NCI-H1048 (cell line): ENCODE measurements at places on chromosomes 7 and 10.

- no peak for DNase-seq
Measured at GRCh38 chr7:81611805-81612204, 158.0 kb downstream of the HGF start.

GRCh38 chr10:3955493-3955892 lies 170.5 kb upstream of the KLF6 start:
- no peak for DNase-seq

DNA sequence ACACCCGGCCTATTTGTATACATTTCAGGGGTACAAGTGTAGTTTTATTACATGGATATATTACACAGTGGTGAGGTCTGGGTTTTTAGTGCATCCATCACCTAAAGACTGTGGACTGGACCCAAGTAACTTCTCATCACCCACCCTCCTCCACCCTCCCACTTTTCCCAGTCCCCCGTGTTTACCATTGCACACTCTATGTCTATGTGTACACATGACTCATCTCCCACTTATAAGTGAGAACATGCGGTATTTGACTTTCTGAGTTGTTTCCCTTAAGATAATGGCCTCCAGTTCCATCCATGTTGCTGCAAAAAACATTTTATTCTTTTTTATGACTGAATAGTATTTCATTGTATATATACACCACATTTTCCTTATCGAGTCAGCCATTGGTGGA lies 98.9 kb upstream of the WAC start:
- no peak for DNase-seq

GRCh38 chr7:27689591-27690164 lies 27.0 kb upstream of the HIBADH start:
- DNase-seq, result no peak

DNA sequence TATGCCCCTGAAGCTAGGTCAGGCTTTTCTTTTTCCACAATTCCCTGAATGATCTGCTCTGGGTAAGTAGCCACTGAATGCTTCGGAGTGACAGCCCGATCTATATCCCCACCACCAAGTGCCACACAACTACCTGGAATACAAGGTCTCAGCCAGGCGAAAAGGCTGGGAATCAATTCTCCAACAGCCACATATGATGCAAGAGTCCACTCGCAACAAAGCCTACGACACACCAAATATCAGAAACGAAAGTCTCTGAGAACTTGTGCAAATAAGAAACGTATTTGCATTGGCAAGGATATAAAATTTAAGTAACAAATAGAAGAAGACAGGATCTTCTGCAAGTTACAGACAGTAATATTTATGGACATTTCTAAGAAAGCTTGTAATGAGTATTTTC lies 5.7 kb downstream of the HIPK2 start:
- DNase-seq, result no peak

DNA sequence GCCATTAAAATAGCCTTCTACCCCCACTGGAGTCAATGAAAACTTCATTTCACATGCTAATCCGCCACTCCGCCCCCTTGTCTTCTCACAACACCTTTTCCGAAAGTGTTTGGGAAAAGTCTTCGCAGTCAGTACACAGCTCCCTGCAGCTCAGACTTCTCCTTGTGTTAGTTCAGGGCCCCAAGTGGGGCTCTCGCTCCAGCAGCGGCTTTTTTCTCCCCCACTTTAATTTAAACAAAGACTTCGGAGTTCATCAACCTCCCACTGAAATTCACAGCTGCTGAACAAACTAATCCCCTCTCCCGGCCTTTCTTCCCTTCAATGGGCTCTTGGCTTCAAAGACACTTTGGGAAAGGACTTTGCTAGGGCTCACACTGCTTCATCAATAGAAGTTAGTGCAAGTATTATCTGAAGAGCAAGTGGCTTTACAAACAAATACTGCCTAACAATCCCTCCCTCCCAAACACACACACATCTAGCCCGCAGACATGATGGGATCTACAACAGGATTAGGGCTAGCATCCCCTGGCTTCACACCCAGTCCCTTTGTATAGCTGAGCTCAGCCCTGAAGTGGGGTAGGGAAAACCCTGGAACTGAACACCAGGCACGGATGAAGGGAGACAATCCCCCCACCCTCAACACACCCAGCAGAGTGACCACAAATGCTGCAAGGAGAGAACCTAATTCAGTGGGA lies 23.1 kb downstream of the WNT8B start:
- DNase-seq, result no peak

DNA sequence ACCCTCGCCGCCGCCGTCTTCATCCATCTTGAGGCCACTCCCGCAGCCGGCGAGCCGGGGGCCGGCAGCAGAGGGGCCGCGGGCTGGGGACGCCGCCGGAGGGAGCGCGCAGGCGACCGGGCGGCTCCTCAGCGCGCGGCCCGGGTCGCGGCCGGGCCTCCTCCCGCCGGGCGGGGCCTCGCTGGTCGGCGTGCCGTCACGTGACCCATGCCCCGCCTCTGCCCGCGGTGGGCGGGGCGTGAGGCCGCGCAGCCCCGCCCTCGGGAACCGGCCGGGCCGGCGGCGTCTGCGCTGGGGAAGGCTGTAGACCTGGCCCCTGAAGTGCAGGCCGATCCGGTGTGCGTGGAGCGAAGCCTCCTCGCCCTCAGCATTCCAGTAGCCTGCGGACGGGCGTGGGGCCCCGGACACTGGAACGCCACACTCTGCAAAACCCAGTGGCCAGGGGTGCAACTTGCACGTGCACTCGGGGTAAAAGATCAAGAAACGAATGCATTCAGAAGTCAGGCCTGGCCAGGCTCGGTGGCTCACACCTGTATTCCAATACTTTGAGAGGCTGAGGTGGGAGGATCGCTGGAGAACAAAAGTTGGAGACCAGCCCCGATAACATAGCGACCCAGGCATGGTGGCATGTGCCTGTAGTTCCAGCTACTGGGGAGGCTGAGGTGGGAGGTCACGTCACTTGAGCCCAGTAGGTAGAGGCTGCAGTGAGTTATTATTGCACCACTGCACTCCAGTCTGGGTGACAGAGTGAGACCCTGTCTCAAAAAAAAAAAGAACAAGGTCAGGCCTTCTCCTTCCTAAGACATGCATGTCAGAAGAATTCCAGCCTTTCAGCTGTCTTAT lies at the start of gene CYTH3:
TSS of gene CYTH3 (minus strand) at position 144 of the 843 bp plus-strand sequence. CDS start at position 27, 117 bp downstream.
- DNase-seq, result peak; percentile 36

DNA sequence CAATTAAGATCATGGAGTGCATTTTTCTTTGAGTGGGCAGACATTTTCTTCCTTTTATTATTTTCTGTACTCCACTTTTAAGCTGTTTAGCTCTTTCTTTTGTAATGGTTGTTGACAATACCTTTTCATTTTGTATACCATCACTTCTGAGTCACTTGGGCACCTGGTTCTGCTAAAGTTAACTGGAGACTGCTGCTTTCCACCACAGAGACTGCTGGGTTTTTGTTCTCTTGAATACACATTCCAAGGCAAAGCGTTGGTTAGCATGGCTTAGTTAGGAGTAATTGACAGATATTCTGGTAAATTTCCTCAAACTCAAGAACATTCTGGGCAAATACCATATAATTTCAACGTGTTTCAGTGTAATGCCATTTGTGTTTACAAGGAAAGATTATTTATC lies 541.9 kb upstream of the CELF2 start:
- no peak for DNase-seq

DNA sequence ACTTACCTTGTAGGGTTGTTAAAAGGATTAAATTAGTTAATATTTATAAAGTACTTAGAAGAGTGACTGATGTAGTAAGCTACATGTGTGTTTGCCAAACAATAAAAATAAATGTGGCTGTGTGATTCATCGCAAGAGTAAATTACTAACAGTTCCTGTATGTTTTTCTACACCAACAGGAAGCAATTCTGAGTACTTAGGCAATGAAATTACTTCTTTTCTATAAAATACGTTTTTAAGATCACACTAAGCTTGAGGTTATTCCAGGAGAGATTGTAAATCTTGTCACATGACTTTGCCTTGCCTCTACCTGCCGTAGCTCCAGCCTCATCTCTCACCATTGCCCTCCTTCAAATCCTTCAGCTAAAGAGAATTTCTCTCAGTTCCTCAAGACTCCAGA lies 18.1 kb upstream of the GSTK1 start:
- DNase-seq, result no peak

GRCh38 chr10:12658526-12658925 lies 309.2 kb downstream of the CAMK1D start:
- DNase-seq, result no peak

GRCh38 chr7:23930312-23930711 lies 220.3 kb downstream of the STK31 start:
- no peak for DNase-seq

DNA sequence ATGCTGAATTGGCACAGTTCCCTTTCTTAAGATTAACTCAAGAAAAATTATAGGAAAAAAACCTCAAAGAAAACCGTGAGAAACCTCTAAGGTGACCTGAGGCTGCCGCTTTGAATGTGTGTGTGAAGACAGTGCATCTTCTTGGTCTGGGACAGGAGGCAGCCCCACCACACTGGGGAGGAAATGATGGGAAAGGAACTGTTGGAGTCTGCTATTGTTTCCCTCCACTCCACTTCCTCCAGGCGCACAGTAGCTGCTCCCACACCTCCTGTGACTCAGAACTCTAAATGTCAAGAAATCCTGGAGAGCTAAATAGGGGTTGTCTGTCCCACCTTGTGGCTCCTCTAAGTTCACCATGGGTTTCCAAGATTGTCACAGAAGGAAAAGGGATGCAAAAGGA lies 179.4 kb downstream of the PDE1C start:
- DNase-seq, result no peak

GRCh38 chr7:1512781-1513656 lies 8.8 kb upstream of the INTS1 start:
- no peak for DNase-seq

- DNase-seq, result no peak
Measured at GRCh38 chr10:14244147-14244546, 86.6 kb downstream of the FRMD4A start.

- no peak for DNase-seq
Measured at GRCh38 chr10:11795101-11795920, 27.8 kb upstream of the PROSER2 start.

GRCh38 chr10:75191821-75192568 lies 18.6 kb upstream of the VDAC2 start:
- no peak for DNase-seq

GRCh38 chr7:36615852-36616540 lies 108.3 kb downstream of the AOAH start:
- no peak for DNase-seq

- no peak for DNase-seq
Measured at GRCh38 chr10:55509168-55509567, 708.1 kb upstream of the PCDH15 start.

DNA sequence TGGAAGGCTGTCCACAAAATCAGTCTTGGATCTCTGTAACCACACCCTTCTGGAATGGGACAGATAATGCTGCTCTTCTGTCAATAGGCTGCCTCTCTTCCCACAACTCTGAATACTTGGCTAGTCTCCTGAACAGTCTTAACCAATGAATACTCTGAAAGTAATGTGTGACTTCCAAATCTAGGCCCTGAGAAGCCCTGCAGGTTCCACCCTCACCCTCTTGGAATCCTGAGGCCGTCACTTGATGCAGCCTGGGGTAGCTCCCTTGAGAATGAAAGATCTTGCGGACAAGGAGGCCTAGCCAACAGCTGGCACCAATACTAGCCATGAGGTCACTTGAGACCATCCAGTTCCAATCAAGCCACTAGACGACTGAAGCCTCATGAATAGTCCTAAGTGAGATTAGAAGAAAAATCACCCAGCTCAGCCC lies 109.2 kb downstream of the ARHGAP12 start:
- DNase-seq, result no peak

DNA sequence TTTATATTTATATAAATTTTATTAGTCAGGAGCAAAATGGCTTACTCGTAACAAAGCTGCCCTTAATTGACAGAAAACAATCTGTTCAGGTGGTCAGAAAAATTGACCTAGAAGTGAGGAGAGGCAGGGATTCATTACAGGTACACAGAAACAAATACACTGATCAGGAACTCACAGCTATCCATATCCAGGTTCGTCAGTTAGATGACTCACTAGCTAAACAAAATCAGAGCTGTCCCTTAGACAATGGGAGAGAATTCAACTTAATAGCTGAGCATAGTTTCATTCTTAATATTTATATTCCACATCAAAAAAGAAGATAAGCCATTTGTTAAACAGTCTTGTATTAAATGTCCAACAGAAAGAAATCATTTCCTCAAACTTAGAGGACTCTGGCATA lies 41.7 kb downstream of the HYCC1 start:
- no peak for DNase-seq

GRCh38 chr10:69910561-69910960 lies 108.9 kb downstream of the COL13A1 start:
- DNase-seq, result peak; percentile 14

DNA sequence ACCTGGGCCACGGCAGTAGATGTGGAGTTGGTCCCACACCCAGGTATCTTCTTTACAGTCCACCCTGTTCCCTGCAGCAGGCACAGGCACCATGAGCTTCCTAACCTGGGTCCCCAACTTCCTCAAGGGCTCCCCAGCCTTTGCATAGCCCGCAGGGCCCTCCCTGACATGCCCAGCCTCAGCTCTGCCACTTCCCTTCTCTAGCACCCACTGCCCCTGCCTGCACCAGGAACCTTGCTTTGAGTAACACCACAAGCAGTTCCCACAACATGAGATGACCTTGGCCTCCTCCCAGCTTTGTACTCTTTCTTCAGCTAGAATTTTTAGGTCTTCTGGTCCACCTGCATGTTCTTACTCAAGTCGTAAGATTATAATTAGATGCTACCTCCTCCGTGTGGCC lies 92.2 kb upstream of the ZPBP start:
- DNase-seq, result no peak

DNA sequence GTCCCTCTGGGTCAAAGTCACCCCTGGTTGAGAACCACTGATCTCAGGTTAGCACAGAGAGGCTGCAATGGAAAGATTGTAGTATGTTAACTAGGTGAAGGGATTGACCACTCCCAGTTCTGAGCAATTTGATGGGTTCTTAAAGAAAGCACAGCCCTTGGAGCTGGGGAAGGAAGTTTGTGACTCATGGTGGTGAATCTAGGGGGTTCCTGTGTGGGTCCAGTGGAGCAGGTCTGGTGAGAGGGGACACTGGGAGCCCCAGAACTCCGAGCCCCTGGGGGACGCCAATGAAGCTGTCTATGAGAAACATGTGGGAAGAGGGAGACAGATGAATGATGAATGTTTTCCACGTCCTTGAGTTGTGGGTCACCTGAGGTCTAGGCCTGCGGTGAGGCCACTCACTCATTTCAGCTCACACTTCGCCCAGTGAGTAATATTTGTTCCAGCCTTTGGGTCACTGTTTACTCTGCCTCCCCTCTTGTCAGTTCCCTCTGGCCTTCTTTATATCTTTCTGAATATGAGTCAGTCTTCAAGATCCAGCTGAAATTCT lies 341.9 kb downstream of the LRMDA start:
- DNase-seq, result no peak

DNA sequence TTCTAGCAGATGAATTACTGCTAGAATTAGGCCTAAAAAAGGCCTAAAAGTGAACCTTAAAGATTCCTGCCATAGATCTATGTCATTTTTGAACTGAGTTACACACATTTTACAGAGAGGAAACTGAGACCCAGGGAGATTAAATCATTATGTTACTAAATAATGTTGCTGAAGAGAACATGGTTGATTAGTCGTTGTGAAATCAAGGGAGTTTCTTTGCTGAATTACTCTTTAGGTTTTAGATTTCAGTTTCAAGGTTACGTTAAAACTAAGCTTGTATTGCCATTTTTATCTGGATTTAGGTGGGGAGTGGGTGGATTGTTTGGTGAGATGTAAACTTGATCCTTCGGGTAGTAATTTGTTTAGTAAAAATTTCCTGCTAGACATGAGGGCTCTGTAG lies 21.3 kb downstream of the CDK14 start:
- no peak for DNase-seq
